Right lobe of liver (tissue), 6 donors: ENCODE measurements at places on chromosomes 3 and 15. TPM values are rescaled to one million over a fixed set of nuclear protein-coding genes. Genes with fewer than 3 reads are reported as not detected.

Gene SLC28A1
- 33.2 TPM for total RNA-seq

DNA sequence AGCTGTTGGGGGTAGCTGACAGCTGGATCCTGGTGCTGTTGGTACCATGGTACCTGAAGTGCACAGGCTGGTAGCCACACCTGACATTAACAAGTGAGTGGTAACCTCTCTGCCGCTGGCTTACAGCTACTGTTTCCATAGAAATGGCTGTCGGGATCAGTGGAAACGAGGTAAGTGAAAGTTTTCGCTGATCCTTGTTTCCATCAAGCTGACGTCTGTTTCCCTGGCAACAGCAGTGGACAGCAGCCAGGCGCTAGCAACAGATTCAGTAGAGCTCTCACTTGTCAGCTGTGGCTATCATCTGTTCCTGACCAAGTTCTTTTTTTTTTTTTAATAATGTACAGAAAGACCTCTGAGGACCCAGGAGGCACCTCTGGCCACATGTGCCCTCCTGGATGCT lies 166.2 kb downstream of the CHDH start:
- no peak for DNase-seq

DNA sequence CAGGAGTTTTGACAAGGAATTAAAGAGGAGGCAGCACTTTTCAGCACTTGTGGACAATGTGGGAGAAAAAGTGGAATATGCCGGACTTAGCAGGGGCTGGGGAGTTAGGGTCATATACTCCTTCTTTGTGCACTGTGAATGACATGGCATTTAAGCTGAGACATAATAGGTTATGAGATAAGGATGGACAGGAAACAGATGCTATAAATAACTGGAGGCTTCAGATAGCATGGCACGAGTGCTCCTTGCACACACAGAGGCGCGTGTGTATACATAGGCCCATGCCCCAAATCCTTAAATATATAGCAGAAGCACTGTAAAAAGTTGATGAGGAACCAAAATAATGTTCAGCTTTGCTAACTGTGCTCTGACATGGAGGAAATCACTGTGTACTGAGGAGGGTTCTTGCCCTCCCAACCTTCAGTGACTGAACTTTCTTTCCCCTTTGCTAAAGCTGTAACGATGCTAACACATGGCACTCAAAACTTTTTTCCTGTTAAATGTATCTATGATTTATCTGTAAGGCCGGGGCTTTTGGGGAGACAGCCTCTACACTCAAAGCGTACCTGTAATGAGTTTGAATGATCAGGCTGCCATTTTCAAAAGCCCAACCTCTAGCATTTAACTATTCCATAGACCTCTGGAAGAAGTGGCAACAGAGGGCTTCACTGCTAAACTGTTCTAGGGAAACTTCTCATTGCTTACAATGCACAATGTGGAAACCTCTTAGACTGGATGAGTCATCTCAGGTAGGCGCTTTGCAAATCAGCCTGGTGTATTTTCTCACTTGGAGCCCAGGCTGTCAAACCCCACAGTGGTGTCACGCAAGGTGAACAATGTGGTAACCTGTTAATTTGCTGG lies 784.6 kb downstream of the NR2F2 start:
- no peak for DNase-seq

DNA sequence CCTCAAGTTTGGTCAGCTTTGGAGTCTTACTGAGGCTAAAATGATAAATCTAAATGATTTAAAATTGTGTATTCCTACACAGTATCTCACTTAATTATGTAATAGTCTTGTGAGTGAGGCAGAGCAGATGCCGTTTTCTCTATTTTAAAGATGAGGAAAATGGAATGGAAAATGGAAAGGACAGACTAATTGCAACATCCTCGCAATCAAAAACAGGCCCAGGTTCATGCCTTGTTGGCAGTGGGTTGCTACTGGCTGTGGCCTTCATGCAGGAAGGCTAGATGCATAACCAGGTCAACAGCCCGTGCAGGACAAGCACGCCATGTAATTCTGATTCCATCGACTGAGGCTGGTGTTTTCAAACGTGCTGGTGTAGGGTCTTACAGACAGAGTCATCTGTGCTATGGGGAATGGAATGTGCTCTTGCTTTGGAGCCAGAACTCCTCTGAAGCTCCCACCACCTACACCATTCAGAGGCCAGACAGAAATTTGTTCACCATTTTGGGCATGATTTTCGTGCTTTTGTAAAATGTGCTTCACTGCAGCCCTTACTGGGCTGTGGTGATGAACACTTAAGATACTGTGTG lies 37.9 kb downstream of the MLH1 start:
- no peak for DNase-seq

Gene RFTN1
- 20.1 TPM for total RNA-seq
